ENCODE measurements at places on chromosomes 5 and 9.
A peak's percentile ranks its signal among the peaks of the same experiment; 100 is the strongest.

DNA sequence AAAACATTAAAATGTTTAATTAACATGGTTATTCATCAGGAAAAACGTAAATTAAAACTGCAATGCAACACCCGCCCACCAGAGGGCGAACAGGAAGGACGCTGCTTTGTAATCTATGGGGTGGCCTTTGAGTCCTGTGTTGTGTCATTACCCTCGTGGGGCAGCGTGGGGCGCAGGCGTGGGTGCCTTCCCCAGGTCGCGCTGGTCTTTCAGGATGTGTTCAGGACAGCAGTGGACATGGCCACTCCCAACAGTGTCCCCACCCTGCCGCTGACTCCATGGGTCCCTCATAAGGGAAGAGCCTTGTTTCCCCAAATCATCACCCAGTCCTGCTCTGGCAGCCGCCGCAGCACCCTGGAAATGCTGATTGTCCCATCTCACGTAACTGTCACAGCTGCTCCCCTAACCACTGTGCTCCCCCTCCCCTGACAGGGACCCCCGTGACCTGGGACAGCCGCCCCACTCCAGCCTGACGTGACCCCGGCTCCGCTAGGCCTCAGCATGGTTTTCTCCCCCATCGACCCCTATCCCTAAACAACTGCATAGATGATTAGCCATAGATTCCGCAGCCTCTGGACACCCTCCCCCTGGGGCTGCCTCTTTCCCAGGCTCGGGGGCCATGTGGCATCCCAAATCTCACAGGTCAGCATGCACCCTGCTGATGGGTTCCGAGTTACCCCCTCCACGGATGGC is 36.4 kb downstream of the GLT6D1 start:
- DNase-seq, result peak; percentile 67

GRCh38 chr9:93486268-93486667 is 32.9 kb upstream of the FAM120AOS start:
- no peak for DNase-seq

DNA sequence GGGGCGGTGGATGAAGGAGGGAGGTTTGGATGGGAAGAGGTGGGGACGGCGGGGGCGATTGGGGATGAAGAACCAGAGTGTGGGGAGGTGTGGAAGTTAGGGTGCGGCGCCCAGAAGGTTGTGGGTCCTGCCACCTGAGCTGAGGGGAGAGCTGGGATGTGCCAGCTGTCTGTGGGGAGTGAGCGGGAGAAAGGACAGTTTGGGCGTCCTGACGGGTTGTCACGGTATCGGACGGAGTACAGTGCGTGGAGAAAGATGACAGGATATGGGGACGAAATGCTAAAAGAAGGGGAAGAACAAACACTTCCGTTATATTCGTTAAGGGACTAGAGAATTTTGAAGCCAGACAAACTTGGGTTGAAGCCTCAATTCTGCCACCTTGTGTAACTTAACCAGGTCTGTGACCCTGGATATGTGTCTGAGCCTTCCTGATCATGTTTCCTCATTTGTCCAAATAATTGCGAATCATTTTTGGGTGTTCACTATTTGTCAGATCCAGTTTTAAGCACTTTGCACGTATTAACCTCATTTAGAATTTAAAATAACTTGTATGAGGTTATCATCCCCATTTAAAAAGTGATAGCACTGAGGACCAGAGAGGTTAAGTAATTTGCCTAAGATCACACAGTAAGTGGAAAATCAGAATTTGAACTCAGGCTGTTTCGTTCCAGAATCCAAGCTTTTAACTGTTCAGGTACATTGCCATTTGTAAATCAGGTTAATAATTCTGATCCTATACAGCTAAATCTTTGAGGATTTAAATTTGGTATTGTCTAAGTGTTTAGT is 689 bp downstream of the CNTRL start:
- DNase-seq, result no peak

DNA sequence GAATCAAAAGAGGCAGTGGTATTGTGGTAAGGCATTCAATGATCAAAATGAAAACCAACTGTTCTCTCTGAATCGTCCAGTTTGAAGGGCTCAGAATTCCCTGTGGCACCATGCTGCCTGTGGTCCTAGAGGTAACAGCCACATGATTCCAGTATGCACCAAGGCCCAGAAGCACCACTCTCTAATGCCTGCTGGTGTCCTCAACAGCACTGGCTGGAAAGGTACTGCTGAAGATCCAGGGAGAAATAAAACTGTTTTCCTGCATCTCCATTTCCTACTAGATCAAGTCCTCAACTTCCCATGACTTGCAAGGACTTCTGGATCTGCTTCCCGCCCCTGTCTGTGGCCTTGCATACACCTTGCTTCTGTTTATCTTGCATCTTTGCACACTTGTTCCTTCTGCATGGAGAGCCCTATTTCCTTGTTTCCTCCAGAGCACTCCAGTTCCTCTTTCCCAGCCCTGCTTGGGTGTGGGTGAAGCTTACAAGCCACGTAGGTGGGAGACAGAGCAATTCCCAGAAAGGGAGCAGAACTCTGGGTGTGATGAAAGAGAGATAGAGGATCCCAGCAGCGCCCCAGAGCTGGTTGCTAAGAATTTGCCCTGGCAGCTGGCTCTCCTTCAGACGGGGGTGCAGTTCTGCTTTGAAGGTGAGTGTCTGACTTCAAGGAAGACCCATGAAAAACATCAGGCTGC is 41.0 kb upstream of the EQTN start:
- no peak for DNase-seq

DNA sequence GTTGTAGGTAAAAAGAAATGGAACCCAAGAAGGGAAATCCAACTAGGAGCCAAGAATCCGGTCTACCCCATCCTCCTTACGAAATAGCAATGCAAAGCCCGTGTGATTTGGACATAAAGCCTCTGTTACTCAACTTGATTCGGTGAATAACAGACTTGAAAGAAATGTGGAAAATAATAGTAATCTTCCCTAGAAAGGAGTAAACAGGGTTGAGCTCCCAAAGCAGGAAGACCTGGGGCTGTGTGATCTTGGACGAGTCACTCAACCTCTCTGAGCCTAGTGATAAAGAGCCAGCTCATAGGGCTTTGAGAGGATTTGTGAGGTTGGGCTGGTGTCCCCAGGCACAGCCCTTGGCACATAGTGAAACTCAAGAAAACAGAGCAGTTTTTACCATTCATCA is 42.7 kb upstream of the IL17B start:
- DNase-seq, result no peak

- DNase-seq, result no peak
Observed at GRCh38 chr5:141522301-141522700, 33.4 kb downstream of the PCDHGC5 start.

DNA sequence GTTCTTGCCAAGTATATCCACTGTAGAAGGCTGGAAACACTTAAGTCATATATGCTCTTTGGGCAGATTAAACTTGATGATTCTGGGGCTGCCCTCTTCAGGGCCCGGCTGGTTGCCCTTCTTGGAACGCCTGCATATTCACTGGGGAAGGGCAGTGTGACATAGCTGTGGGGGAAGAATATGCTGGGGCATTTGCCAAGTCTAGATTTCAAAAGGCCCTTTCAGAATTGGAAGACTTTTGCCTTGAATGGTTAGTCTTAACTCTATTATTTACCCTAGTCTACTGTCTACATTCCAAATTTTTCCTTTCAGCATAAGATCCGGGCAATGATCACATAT is 161.2 kb upstream of the PITX1 start:
- DNase-seq, result no peak

DNA sequence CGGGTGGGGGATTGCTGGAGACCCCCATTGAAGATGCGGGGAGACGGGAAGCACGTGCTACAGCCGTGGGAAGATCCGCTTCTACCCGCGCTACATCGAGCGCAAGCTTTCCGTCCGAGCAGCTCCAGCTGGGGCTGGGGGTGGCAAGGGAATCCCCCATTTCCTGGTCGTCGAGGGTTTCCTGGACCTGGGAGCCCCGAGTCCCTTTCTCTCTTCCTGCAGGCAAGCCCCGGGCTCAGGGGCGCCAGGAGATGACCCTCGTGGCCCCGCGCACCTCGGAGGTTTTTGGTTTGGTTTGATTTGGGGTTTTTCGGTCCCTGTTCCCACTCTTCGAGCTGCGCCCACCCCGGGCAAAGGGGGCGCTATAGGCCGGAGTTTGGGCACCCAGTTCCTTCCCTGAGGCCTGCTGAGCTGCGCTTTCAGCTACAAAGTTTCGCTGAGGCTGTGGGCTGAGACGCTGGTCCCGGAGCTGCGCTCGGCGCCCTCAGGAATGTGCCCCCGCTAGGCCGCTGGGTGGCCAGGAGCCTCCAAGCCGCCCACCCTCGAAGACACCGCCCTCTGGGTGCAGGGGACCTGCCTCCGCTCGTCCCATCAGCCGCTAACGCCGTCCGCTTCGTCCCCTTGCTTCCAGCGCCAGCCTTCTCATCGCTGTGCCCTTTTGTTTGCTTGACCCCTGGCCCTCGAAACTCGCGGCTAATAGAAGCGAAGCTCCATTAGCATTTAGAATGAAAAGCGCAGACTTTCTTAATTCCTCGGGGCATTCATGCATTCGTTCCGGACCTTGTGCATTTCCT is 2.9 kb downstream of the NR4A3 start:
- DNase-seq, result peak; percentile 88

DNA sequence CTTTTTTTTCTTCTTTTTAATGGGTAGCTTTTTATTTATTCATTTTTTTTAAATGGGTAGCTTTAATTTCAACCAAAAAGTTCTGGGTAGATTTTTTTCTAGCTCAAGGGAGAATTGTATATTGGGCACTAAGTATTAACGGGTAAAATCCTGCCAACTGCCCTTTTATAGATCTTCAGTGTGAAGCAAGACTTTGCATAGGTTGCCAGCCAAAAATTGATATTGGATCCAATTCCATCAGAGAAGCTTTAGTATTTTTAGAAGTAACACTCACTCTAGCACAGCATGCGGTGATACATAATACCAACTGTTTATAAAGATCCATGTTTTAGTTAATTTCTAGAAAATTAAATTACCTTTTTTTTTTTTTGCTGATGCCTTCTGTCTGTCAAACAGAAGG is 49.8 kb downstream of the SH3GL2 start:
- no peak for DNase-seq

GRCh38 chr9:132931178-132931735 is 13.2 kb downstream of the TSC1 start:
- DNase-seq, result no peak

DNA sequence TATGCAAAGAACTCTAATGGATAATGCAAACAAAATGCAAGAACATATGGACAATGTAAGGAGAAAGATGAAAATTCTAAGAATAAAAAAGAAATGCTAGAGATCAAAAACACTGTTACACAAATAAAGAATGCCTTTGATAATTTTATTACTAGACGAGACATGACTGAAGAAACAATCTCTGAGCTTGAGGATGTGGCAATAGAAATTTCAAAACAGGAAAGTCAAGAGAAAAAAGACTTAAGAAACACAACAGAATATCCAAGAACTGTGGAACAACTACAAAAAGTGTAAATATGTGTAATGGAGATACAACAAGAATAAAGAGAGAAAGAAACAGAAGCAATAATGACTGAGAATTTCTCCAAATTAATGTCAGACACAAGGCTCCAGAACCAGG is 140.5 kb upstream of the ACOT12 start:
- DNase-seq, result no peak

- no peak for DNase-seq
Observed at GRCh38 chr9:136604823-136605525, 57.7 kb upstream of the EGFL7 start.

- DNase-seq, result no peak
Observed at GRCh38 chr5:64876203-64876602, 107.5 kb downstream of the CWC27 start.

GRCh38 chr5:163248871-163249270 is 188.5 kb upstream of the CCNG1 start:
- DNase-seq, result no peak

Measured in stimulated activated naive CD8-positive, alpha-beta T cell treated with anti-CD3 and anti-CD28 coated beads, Interleukin-15, Interleukin-2, amounts not matched to agents 100 U/mL and 50 U/mL, for 24 hours (primary cell).